ENCODE measurements at places on chromosomes 5 and 9. TPM values are rescaled to one million over a fixed set of nuclear protein-coding genes. Genes with fewer than 3 reads are reported as not detected.

DNA sequence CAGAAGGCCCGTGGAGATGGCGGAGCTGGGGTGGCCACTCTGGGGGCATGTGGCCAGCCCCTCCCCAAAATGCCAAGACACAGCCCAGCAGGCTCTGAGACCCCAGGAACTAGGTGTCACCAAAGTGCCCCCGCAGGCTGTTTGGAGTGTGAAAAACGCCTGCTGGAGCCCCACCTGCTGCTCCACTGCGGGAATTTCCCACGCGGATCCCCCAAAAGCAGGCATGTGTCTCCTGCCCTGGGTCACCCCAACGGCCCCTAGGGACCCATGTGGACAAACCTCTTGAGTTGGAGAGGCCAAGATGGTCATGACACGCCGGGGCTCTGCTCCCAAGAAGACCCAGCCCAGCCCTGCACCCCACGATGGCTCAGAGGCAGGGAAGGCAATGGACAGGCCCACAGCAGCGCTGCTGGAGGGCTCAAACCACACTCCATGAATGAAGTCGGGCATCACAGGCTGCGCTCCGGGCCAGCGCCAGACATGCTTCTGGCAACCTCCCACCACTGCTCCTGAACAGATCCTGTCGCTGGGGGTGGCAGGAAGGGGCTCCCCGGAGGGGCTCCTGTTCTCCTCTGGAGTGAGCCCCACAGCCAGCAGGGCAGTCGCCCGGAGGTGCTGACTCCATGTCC lies 15.3 kb downstream of the NOTCH1 start:
- no peaks in the 10 kb centered on the region for H3K27me3 ChIP-seq
- H3K4me1 ChIP-seq, result peaks cover 55% of the 10 kb centered on the region
- DNase-seq, result no peak
- H3K36me3 ChIP-seq, result no peaks in the 10 kb centered on the region
- H3K4me3 ChIP-seq, result no peak overlapping the region
- peak overlapping the region; percentile 87 for H3K27ac ChIP-seq

DNA sequence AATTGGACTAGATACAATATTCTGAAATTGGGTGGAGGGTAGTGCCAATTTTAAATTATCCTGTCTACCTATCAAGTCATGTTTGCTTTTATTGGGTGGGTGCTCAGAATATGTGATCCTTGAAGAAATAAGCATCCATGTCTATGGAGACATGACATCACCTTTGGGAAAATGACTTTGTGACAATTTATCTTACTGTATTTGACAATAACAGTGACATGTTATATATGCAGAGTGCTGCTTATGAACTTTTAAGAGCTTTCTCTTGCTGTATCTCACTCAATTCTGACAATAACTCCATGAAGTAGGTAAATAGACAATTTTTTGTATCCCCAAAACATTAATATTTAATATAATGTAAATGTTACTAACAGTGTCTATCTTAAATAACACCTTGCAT lies 15.1 kb upstream of the ACTBL2 start:
- no peaks in the 10 kb centered on the region for H3K36me3 ChIP-seq
- DNase-seq, result no peak
- peaks cover 13% of the 10 kb centered on the region for H3K4me1 ChIP-seq
- no peaks in the 10 kb centered on the region for H3K27me3 ChIP-seq
- H3K27ac ChIP-seq, result no peak overlapping the region

GRCh38 chr9:20746967-20747366 lies 62.9 kb downstream of the FOCAD start:
- H3K27ac ChIP-seq, result no peak overlapping the region
- DNase-seq, result no peak

- H3K27ac ChIP-seq, result no peak overlapping the region
- no peaks in the 10 kb centered on the region for H3K36me3 ChIP-seq
Observed at GRCh38 chr9:76803083-76803482, 38.8 kb downstream of the PCA3 start.

- H3K4me3 ChIP-seq, result no peak overlapping the region
- peaks cover 72% of the 10 kb centered on the region for H3K27me3 ChIP-seq
- DNase-seq, result no peak
- no peak overlapping the region for H3K27ac ChIP-seq
Observed at GRCh38 chr5:174323878-174324281, 278.4 kb downstream of the NSG2 start.

- H3K36me3 ChIP-seq, result no peaks in the 10 kb centered on the region
- H3K4me3 ChIP-seq, result no peak overlapping the region
- no peak overlapping the region for H3K27ac ChIP-seq
- no peaks in the 10 kb centered on the region for H3K27me3 ChIP-seq
- DNase-seq, result no peak
Observed at GRCh38 chr5:153745778-153746395, 255.4 kb downstream of the GRIA1 start.

- no peaks in the 10 kb centered on the region for H3K36me3 ChIP-seq
- H3K27me3 ChIP-seq, result no peaks in the 10 kb centered on the region
- H3K4me3 ChIP-seq, result no peak overlapping the region
Observed at GRCh38 chr5:176716320-176716719, 69.0 kb downstream of the TSPAN17 start.

GRCh38 chr5:82885627-82886389 lies 191.4 kb downstream of the TMEM167A start:
- H3K36me3 ChIP-seq, result no peaks in the 10 kb centered on the region
- H3K27me3 ChIP-seq, result no peaks in the 10 kb centered on the region
- H3K4me1 ChIP-seq, result no peaks in the 10 kb centered on the region

DNA sequence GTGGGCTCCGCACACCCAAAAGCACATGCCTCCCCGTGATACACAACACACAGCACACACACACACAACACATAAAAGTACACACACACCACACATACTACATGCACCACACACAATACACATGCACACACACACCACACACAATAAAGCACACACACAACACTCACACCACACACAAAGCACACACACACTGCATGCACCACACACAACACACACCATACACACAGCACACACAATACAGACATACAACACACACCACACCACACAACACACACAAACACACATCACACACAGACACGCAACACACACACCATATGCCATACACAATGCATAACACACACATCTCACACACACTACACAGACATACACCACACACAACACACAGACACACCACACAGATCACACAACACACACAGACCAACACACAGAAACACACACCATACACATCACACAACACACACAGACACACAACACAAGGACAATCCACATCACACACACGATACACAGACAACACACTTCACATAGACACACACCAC lies 3.4 kb upstream of the CCDC187 start:
- H3K27ac ChIP-seq, result no peak overlapping the region
- H3K27me3 ChIP-seq, result no peaks in the 10 kb centered on the region
- no peaks in the 10 kb centered on the region for H3K36me3 ChIP-seq
- H3K4me3 ChIP-seq, result no peak overlapping the region

- peaks cover 31% of the 10 kb centered on the region for H3K27me3 ChIP-seq
- H3K27ac ChIP-seq, result no peak overlapping the region
- no peaks in the 10 kb centered on the region for H3K4me1 ChIP-seq
- no peaks in the 10 kb centered on the region for H3K36me3 ChIP-seq
Observed at GRCh38 chr5:135127439-135128240, 93.6 kb upstream of the PITX1 start.

GRCh38 chr9:37408933-37409710 lies 13.4 kb upstream of the GRHPR start:
- DNase-seq, result no peak
- H3K27ac ChIP-seq, result no peak overlapping the region
- no peaks in the 10 kb centered on the region for H3K27me3 ChIP-seq
- no peak overlapping the region for H3K4me3 ChIP-seq
- no peaks in the 10 kb centered on the region for H3K36me3 ChIP-seq
- no peaks in the 10 kb centered on the region for H3K4me1 ChIP-seq

DNA sequence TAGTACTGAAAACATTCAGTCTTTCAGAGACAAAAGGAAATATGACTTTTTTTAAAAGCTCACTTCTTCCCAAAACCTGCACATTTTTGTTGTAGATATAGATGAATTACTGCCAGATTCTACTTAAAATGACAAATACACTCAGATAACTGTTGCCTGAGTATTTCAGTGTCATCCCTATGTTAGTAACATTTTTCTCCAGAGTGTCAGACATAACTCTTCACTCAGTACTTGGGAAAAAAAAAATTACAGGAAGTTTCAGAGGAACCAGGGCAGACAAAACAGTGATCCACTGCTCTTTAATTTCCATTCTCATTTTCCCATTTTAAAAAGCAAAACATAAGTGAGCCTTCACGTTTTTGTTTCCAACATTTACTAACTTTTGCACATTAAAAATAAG lies 79.3 kb upstream of the ITGA1 start:
- H3K27me3 ChIP-seq, result no peaks in the 10 kb centered on the region
- H3K36me3 ChIP-seq, result no peaks in the 10 kb centered on the region
- peak overlapping the region; percentile 20 for H3K27ac ChIP-seq
- no peak overlapping the region for H3K4me3 ChIP-seq

GRCh38 chr5:173594061-173594460 lies 22.4 kb downstream of the BOD1 start:
- H3K4me3 ChIP-seq, result no peak overlapping the region
- peaks cover 8% of the 10 kb centered on the region for H3K36me3 ChIP-seq
- H3K27me3 ChIP-seq, result no peaks in the 10 kb centered on the region
- no peak for DNase-seq

- H3K36me3 ChIP-seq, result no peaks in the 10 kb centered on the region
- H3K27me3 ChIP-seq, result no peaks in the 10 kb centered on the region
- peaks cover 12% of the 10 kb centered on the region for H3K4me1 ChIP-seq
Observed at GRCh38 chr9:122912964-122913673, at the start of gene ZBTB6. ZBTB6 (minus strand) TSS chr9:122913323; CDS start chr9:122912072, 1,251 bp downstream.

CD72 gene
- 3.4 TPM for total RNA-seq

GRK6 gene
- 32.3 TPM for total RNA-seq

LCNL1 gene
- total RNA-seq, result 2.3 TPM

TMEFF1 gene
- total RNA-seq, result not detected

INSYN2B gene
- 0.58 TPM for total RNA-seq

RABL6 gene
- total RNA-seq, result 80.8 TPM

SLC6A18 gene
- total RNA-seq, result not detected

TBCA gene
- 141 TPM for total RNA-seq

CARD6 gene
- total RNA-seq, result 28.9 TPM

SMIM33 gene
- not detected for total RNA-seq

RNF183 gene
- not detected for total RNA-seq

All from left lung (tissue), 14 donors.